ENCODE measurements at places on chromosomes 7 and 10.

- no peak for DNase-seq
Measured at GRCh38 chr7:33933611-33934281, 28.4 kb downstream of the BMPER start.

DNA sequence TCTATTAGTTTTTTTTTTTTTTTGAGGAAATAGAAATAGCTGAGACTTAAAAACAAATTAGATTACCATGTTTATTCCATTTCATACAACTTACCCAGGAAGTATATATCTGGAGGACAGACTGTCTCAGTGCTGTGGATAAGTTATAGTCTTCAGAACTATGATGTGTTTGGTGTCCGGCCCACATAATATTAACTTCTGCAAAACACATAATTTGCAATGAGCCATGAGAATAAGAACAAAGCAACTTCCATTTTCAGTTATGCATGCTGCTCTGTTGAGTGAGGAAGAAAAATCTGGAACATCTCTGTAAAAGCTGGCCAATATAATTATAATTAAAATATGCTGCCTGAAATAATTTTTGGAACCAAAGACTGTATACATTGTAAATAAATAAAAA is 130.9 kb downstream of the AGMO start:
- DNase-seq = no peak

DNA sequence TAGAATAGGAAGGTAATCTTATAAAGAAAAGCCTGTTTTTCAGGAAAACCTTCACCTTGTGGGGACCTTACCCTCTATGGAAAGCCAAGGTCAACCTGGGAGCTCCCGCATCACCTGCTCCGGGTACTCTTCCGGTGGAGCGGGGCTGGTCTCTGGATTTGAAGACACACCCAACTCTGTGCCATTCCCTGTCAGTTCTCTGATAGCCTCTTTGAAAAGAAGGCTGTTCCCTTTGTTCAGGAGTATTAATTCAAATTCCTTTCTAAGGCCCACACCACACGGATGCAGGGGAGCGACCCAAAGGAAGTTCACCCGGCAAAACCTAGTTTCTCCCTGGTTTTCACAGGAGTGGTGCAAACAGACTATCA is 10.7 kb downstream of the CTBP2 start:
- DNase-seq = no peak

DNA sequence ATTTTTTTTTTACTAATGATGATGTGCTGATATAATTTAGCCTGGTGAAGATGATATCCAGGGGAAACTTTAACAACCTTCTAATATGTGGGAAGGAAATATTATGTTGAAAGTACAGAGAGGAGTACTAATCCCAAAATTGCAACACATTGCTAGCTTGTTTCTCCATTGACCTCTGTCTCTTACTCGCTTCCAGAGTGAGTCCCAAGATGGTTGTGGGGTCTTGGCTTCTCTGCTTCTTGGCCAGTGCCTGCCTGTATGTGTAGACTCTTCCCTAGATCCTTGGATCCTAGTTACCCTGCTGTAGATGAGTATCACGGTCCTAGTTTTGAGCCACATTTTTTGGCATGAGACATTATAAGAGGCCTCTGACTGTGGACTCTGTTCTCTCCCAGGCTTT is 17.5 kb downstream of the BMPER start:
- no peak for DNase-seq

- DNase-seq = no peak
Measured at GRCh38 chr10:118841881-118842605, 87.3 kb upstream of the CACUL1 start.

DNA sequence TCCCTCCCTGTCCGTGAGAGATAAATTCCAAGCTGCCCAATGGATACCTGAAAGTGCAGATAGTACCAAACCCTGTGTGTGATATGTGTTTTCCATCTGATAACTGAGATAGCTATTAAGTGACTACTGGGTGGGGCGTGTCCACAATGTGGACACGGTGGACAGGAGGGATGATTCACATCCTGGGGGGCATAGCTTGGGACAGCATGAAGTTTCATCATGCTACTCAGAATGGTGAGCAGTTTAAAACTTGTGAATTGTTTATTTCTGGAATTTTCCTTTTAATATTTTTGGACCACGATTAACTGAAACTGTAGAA is 158.6 kb downstream of the CREB5 start:
- DNase-seq = no peak

DNA sequence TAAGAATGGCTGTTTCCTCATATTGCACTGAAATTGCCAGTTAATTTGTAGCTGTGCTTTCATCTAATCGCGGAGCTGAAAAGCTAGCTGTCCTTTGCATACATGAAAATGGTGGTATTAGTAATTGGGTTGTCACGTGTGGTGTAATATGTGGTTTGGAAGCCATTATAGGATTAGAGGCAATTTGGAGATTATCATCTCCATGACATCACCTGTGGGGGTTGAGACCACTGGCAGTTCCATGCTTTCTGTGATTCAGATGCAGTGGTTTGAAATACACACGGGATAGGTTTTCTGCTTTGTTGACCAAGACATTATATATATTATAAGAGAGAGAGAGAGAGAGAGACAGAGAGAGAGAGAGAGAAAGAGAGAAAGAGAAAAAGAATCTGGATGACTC is 180.8 kb downstream of the RAB11FIP2 start:
- no peak for DNase-seq

GRCh38 chr10:74543276-74543675 is 283.1 kb upstream of the KAT6B start:
- DNase-seq = no peak

GRCh38 chr10:31599626-31600504 is 280.8 kb downstream of the ZEB1 start:
- DNase-seq = no peak

DNA sequence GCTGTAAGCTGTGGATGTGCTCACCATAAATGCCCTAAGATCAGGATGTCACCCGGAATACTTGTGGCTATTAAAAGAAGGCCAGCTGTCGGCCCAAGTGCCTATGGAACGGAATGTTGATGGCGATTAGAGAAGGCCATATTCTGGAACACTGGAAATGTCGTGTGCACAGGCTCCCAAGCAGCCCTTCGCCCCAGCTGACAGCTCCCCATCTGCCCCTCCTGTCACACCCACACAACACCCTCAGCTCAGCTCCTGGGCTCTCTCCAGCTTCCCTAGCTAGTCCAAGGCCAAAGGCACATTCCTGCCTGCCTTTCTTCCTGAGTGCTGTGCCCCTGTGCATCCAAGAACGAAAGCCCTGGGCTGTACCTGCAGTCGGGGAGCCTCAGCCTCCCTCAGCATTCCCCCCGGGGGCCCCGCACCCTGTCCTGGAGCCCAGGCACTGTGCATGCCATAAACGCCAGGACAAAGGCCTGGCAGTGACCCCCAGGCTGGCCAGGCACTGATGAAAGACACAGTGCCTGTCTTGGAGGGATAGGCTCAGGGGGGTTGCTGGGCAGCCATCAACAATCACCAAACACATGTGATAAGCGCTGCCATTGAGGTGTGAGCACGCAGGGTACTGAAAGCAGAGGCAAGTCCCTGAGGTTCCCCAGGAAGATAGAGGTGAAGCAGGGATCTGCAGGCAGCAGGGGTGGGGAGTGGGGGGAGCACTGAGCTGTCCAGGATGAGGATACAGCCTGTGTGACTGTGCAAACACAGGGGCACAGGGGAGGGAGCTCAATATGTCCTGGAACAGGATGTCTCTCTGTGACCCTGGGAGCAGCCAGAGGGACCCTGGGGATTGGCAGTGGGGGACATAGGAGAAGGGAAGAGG is 3.7 kb upstream of the LDB3 start:
- no peak for DNase-seq

DNA sequence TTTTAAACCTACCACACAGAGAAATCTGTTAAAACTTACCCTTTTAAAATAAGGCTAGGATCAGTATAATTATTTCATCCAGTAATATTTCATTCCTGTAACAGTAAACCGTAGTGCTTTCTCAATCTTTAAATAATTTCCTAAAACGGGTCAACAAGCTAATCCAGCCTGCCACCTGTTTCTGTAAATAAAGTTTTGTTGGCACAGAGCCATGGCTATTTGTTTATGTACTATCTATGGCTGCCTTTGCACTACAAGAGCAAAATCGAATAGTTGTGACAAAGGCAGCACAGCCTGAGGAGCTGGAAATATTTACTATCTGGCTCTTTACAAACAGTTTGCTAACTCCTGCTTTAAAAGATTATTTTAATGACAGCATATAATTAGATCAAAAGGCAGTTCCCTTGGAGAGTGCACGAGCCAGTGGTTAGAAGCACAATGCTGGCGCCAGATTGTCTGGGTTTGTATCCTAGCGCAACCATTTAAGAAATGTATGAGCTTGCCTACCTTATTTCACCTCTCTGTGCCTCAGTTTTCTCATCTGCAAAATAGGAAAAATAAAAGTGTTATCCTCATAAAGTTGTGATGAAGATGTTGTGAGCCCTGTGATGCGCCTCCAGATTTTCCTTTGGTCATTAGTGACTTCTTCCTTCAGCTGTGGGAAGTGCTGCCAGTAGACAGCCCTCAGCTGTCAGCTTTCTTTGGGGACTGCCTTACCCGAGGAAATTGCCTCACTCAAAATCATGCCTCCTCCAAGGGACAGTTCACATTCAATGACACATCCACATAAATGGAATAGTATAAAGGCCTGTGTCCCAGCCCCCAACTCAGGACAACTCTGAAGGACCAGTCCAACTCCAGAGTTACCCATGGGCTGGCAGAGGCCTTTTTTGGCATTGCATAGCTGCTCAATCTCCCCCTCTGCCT is 11.8 kb upstream of the MIOS start:
- no peak for DNase-seq

DNA sequence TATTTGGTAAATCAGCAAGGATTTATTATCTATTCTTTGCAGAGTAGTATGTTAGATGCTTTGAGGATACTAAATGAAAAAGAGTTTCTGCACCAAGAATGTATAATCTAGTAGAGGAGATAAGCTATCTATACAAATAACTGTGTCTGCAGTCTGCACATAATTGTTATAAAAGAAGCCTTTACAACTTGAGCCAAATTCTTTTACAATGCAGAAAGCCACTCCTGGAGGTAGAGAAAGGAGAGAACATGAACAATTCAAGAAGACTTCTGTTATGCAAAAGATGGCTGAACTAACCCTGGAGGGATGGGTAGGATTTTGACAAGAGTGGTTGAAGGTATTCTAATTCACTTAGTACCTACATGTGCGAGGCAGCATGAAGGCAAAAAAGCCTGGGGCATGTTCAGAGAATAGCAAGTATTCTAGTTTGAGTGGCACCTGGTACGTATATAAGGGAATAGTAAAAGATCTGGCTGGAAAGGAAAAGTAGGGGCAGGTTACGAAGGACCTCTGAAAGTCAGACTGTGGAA is 251.1 kb upstream of the KAT6B start:
- DNase-seq = no peak

DNA sequence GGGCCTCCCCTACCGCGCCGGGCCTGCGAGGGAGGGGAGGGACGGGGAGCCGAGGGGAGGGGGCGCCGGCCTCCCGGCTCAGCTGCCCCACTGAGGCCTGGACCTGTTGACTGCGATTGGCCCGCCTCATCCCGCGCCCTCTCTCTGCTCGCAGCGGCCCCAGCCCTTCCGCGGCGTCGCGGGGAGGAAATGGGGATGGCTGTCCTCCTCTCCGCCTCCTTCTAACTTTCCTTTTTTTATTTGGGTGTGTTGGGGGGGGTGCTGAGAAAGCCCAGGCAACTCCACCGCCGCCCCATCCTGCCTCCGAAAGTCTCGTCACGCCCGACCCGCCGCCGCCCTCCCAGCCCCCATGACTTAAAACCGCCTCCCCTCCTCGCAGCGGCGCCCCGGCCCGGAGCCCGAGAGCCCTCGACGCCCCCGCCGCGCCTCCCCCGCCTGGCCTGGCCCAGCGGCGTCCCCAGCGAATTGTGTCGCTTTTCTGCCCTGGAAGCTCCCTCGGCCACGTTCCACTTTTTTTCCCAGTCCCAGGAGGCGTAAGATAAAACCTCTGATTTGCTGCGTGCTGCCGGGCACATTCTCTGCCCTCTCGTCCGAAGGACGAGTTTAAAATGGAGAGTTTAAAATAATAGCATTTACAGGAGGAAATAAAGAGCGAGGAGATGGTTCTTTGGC is 842 bp upstream of the SKIDA1 start:
- peak; percentile 44 for DNase-seq

GRCh38 chr10:101035916-101036702 is 5.1 kb downstream of the SFXN3 start:
- DNase-seq = no peak

DNA sequence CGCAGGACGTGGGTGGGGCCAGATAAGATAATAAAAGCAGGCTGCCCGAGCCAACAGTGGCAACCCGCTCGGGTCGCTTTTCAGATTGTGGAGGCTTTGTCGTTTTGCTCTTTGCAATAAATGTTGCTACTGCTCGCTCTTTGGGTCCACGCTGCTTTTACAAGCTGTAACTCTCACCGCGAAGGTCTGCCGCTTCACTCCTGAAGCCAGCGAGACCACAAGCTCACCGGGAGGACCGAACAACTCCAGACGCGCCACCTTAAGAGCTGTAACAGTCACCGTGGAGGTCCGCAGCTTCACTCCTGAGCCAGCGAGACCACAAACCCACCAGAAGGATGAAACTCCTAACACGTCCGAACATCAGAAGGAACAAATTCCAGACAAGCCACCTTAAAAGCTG is 286.6 kb upstream of the MAGI2 start:
- DNase-seq = no peak

DNA sequence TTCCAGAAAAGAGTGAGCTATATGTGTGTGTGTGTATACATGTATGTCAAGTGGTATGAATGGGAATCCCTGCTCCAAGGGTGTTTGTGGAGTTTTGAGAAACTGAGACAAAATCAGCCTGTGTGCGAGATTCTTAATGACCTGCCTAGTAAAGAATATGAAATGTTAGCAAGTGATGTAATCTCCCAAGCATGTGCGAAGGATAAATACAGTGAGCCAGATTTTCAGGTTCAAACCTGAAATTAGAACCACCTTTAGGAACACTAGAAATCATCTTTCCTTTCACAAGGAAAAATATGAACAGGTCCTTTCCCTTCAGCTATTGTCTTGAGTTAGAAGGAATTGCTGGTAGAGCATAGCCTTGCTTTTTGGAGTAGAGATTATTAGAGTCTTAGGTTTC is 457.6 kb downstream of the LRMDA start:
- DNase-seq = no peak

- DNase-seq = no peak
Measured at GRCh38 chr7:108109221-108109908, 20.8 kb downstream of the LAMB4 start.

DNA sequence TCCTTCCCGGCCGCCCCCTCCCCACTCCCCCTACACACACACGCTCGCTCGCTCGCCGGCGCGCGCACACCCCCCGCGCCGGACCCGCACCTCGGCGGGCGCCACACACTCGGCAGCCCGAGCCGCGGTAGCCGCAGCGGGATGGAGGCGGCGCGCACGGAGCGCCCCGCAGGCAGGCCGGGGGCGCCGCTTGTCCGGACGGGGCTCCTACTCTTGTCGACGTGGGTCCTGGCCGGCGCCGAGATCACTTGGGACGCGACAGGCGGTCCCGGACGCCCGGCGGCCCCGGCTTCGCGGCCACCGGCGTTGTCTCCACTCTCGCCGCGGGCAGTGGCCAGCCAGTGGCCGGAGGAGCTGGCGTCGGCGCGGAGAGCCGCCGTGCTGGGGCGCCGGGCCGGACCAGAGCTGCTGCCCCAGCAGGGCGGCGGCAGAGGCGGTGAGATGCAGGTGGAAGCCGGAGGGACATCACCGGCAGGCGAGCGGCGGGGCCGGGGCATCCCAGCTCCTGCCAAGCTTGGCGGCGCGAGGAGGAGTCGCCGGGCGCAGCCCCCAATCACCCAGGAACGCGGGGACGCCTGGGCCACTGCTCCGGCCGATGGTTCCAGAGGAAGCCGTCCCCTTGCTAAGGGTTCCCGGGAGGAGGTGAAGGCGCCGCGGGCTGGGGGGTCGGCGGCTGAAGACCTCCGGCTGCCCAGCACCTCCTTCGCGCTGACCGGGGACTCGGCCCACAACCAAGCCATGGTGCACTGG is at the start of gene SORCS3:
TSS of gene SORCS3 (plus strand) at position 104 of the 750 bp plus-strand sequence.
- no peak for DNase-seq

- DNase-seq = no peak
Measured at GRCh38 chr7:98295467-98296192, 14.1 kb downstream of the BRI3 start.
